T-cell (primary cell): ENCODE measurements at places on chromosomes 13 and 19. TPM values are rescaled to one million over a fixed set of nuclear protein-coding genes. Genes with fewer than 3 reads are reported as not detected.

DNA sequence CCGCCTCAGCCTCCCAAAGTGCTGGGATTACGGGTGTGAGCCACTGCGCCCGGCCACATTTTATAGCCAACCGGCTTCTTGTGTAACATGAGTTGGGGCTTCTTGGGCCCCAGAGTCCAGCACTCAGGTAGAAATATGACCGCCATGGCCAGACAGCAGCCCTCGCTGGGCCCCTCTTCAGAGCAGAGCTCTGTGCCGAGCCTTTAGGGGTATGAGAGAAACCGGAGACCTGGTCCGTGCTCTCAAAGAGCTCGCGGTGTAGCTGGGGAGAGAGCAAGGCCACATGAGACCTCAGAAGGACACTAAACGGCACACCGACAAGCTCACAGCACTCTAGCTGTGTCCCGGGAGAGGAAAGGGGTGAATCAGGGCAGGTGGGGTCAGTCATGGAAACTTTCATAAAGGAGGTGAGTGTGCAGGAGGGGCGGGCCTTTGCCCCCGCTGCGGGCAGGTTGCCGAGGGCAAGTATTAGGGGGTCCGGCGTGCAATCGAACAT lies 15.8 kb downstream of the ACTN4 start:
- DNase-seq = no peak
- H3K4me3 ChIP-seq = no peak overlapping the region
- peaks cover 10% of the 10 kb centered on the region for H3K4me1 ChIP-seq
- no peaks in the 10 kb centered on the region for H3K36me3 ChIP-seq

- H3K36me3 ChIP-seq = peaks cover 30% of the 10 kb centered on the region
- no peaks in the 10 kb centered on the region for H3K27me3 ChIP-seq
- no peak for DNase-seq
Measured at GRCh38 chr19:9836021-9836420, 903 bp downstream of the PIN1 start.

DNA sequence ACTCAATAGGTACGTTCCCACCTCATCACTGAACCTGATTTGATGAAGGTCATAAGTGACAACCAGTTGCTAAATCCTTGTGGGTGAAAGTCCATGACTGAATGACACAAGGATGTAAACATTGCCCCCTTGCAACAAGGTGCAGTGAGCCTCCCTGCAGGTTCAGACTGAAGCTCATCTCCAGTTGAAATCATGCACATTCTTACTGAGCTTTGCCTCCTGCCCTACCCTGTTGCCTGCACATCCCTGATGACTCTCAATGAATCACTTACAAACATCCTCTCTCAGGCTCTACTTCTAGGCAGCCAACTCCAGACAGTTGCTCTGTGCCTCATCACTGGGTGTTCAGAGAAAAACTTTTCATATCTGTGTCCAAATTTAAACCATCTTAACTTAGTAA lies 42.5 kb upstream of the ARGLU1 start:
- no peaks in the 10 kb centered on the region for H3K4me1 ChIP-seq
- no peak for DNase-seq
- H3K27me3 ChIP-seq = no peaks in the 10 kb centered on the region

The FARP1 gene
- 2.0 TPM for total RNA-seq

The SEMA6B gene
- total RNA-seq = 0.43 TPM

The RUBCNL gene
- 2.2 TPM for total RNA-seq

The CGB5 gene
- total RNA-seq = not detected

GRCh38 chr13:102309110-102309509 lies 92.7 kb downstream of the FGF14 start:
- no peaks in the 10 kb centered on the region for H3K36me3 ChIP-seq
- H3K27me3 ChIP-seq = peaks cover 4% of the 10 kb centered on the region
- no peak for DNase-seq
- no peaks in the 10 kb centered on the region for H3K4me1 ChIP-seq
- H3K4me3 ChIP-seq = no peak overlapping the region

GRCh38 chr19:498511-498891 lies 2.2 kb downstream of the MADCAM1 start:
- DNase-seq = no peak
- peaks cover 4% of the 10 kb centered on the region for H3K27me3 ChIP-seq
- no peak overlapping the region for H3K27ac ChIP-seq
- no peak overlapping the region for H3K4me3 ChIP-seq
- H3K36me3 ChIP-seq = no peaks in the 10 kb centered on the region

GRCh38 chr19:48613024-48613851 lies 1.6 kb downstream of the FAM83E start:
- peaks cover 31% of the 10 kb centered on the region for H3K36me3 ChIP-seq
- no peaks in the 10 kb centered on the region for H3K27me3 ChIP-seq
- no peak overlapping the region for H3K4me3 ChIP-seq
- peaks cover 41% of the 10 kb centered on the region for H3K4me1 ChIP-seq

GRCh38 chr19:35703343-35703742 lies 1.0 kb upstream of the ZBTB32 start:
- peaks cover 7% of the 10 kb centered on the region for H3K27me3 ChIP-seq
- no peak for DNase-seq
- H3K4me1 ChIP-seq = peaks cover 16% of the 10 kb centered on the region
- no peak overlapping the region for H3K4me3 ChIP-seq

DNA sequence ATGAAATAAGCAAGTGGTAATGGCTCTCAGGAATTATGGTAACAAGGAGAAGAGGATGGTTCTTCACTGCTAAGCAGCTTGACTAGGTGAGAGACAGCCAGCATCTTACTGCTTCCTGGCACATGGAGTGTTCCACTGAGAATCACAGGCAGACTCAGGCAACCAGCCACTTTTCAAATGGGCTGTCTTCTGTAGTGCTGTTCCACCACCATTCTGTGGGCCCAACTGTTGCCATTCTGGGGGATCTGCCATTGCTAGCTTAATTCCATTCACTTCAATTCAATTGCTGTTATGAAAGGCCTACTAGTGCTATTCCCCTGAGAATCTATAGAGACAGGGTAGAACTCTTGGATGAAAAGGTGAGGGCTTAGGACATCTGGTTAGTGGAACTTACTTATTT lies 341.9 kb downstream of the KCNRG start:
- H3K36me3 ChIP-seq = no peaks in the 10 kb centered on the region
- DNase-seq = no peak
- H3K4me3 ChIP-seq = no peak overlapping the region
- H3K27me3 ChIP-seq = no peaks in the 10 kb centered on the region

The SERPINE3 gene
- not detected for total RNA-seq
